Cerebellum (tissue), 4 donors: ENCODE measurements at places on chromosomes 11 and 22.

DNA sequence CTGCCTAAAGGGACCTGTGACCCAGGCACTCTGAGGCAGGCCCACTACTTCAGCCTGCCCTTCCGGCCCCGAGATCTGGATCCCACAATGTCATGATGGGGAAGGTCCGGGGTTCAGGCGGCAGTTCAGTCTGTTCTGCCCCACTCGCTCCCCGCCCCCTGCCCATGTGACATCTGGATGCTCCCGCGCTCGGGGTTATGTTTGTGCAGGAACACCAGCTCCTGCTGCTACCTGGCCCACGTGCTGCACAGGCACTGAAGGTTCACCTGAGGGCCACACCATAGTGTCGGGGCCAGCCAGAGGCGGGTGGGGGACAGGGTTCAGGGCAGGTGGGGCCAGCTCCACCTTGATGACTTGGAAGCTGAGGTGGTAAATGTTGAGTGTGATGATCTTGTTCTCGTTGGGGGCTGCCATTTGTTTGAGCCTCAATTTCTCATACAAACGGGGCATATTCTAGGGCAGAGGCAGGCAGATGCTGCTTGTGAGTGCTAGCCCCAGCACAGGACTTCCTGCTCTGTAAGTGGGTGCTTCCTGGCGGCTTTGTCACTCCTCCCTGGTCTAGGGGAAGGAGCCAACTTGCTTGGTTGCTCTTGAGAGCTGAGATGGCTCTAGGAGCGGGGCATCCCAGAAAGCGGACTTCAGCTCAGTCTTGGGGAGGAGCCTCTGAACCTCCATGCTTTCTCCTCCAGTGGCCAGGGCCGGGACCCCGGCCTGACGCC is 4.4 kb upstream of the SIPA1 start:
- DNase-seq, result no peak

DNA sequence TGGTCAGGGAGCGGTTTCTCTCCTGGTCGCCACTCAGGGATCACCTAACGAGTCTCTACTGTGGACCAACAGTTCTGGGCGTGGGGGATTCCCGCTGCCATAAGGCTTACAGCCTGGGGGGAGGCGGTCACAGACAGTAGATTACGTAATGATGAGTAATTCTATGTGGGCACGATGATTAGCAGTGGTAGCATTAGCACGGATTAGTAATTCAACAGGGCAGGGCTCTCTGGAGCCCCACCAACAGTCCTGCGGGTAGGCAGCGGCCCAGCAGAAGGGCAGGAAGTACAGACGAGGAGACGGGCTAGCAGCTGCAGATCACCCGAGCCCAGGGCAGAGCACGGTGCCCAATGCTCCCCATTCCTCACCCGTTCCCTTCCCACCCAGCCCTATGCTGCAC is 3.6 kb downstream of the SHISAL1 start:
- DNase-seq, result no peak

DNA sequence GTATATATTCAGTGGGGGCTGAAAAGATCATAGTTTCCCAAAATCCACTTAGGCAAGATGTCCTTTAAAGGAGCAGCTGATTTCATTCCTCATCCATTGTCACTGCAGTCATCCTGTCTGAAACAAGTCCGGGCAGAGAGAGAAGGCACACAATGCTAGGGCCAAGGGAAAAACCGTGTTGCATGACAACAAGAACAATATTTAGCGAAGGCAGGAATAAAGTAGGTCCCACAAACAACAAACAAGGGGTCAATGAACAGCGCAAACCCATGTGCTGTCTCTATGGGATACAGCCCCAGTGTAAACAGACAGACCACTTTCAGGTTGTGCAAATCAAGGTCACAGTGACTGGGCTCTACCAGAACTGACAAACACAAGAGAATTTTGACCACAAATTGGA is 9.0 kb downstream of the PAMR1 start:
- no peak for DNase-seq

GRCh38 chr11:2781408-2782274 is 81.8 kb upstream of the KCNQ1OT1 start:
- no peak for DNase-seq

DNA sequence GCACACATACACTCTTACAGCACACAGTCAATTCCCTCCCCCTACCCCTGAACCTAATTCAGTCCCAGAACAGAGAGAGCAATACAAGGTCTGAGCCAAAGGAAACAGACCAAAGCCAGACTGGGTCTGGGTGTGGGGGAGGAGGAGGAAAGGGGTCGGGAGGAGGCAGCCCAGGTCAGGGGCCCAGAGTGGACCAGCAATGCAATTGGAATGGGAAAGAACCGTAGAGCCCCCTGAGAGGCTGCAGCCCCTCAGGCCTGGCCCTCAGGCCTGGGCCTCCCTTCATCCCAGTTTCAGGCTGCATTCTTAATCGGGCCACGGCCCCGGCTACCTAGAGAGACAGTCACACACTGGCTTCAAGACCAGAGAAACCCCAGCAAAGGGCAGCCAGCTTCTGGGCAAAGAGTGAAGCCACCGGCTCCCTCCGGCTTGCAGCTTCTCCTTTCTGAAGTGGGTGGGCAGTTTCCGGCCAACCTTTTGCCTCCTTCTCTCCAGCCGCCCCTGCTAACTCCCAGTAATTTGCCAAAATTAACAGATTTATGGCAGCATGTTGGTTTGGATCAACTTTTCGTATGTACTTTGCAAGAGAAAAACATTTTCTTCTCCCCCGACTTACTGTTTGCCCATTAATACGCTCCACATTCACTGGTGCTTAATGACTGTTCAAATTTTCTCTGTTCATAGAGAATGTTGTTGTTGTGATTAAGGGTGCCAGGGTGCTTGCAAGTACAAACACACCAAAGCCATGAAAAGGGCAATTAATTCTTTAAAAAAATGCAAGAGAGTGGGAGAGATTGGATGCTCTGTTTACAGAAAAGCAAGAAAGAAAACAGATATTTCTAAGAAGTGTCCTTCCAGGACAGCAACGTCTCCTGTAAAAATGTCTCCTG is 488.3 kb downstream of the MN1 start:
- DNase-seq, result no peak

- no peak for DNase-seq
Measured at GRCh38 chr22:21677606-21678443, 12.0 kb downstream of the PPIL2 start.

DNA sequence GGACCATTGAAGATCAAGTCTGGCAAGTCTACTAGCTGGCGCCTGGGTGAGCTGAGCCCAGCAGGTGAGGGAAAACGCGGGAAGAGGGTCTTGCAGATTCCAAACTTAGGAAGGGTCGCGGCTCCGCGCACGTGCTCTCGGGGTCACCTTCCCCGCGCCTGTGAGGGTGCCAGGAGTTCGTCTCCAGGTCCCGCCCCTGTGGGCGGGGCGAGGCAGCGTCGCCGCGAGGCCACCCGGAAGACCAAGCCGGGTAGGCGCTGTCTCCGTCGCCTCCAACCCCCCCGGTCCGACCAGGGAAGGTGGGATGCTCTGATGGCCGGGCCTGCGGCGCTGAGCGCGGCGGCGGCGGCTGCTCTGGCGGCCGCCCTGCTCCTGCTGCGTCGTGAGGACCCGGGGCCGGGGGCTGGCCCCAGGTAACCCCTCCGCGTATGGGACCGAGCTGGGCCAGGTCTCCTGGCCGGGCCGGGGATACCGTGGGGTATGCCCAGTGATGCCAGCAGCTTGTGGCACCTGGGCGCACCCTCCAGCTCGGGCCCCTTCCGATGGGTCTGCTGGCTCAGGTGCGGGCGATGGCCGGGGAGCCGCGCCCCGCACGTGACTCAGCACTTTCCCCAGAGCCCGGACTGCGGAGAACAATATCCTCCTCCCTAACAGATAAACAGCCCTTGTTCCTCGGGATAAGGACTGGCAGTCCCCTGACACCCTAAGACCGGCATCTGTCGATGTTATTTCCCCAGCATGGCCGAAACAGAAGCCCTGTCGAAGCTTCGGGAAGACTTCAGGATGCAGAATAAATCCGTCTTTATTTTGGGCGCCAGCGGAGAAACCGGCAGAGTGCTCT is at the start of gene HTATIP2:
HTATIP2 (plus strand) TSS at position 215 of the 841 bp plus-strand sequence; CDS start at position 739, 524 bp downstream.
- peak; percentile 62 for DNase-seq

- no peak for DNase-seq
Measured at GRCh38 chr11:63802637-63803414, 10.4 kb upstream of the SPINDOC start.

- DNase-seq, result no peak
Measured at GRCh38 chr11:2776351-2777061, 76.7 kb upstream of the KCNQ1OT1 start.

DNA sequence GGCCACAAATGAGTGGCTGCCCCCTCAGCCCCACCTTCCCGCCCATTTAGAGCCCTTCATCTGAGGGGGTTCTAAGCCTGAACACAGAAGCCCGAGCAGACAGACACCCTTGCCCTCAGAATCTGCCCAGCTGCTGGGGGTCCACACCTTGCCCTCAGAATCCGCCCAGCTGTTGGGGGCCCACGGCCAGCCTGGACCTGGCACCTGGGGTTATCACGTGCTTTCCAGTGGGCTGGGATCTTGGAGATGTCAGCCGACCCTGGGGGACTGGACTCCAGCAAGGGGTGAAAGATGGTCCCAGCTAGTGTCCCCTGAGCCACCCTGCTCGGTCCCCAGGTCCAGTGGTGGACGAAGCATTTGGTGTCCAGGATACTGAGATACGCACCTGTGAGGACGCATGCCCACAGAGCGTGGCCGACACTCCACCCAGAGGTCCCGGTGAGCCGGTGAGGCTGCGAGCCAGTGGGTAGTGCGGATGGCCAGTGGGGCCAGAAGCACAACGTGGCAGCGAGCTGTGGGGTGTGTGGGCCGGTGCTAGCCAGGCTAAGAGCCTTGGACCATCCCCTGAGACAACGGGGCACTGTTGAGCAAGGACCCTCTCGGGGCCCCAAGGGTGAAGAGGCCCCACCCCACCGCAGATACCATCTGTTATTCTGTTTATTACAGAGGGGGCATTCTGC is 3.1 kb upstream of the CTSD start:
- no peak for DNase-seq

DNA sequence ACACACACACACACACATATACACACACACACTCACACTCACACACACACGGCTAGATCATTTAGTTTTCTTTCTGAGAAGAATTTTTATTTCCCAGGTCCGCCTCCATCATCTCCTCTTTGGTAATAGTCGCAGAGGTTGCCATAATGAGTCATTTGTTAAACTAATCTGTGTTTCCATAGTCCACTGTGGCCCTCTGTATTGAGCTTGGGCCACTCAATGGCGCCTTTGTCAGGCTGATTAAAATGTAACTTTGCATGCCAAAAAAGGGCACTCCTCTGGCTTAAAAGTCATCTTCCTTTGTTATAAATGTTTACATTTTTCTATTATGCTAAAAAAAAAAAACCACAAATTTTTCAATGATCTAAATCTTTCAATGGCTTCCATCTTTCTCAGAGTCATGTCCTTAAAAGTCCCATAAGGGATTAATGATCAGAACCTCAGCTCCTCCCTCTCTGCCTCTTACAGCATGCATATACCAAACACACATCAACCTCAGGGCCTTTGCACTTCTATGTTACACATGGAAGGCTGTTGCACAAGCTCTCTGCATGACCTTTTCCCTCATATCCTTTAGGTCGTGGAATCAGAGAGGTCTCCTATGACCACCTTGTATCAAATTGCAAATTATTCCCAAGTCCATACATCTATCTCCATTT is 35.3 kb downstream of the EHF start:
- DNase-seq, result no peak

DNA sequence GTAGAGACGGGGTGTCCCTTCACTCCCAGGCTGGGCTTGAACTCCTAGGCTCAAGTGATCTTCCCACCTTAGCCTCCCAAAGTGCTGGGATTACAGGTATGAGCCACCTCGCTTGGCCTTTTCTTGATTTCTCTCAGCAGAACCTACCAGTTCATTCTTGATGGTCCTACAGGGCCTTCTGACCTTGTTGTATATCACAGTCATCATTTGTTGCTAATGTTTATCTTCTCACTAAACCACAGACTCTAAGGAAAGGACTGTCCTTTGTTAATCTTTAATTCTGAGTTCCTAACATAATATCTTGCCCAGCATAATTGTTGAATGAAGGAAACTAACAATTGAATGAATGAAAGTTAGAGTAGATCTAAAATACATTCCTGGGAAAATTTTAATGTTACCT is 22.0 kb upstream of the ZC3H12C start:
- DNase-seq, result no peak

GRCh38 chr11:71563406-71563805 is 2.0 kb upstream of the KRTAP5-10 start:
- no peak for DNase-seq

DNA sequence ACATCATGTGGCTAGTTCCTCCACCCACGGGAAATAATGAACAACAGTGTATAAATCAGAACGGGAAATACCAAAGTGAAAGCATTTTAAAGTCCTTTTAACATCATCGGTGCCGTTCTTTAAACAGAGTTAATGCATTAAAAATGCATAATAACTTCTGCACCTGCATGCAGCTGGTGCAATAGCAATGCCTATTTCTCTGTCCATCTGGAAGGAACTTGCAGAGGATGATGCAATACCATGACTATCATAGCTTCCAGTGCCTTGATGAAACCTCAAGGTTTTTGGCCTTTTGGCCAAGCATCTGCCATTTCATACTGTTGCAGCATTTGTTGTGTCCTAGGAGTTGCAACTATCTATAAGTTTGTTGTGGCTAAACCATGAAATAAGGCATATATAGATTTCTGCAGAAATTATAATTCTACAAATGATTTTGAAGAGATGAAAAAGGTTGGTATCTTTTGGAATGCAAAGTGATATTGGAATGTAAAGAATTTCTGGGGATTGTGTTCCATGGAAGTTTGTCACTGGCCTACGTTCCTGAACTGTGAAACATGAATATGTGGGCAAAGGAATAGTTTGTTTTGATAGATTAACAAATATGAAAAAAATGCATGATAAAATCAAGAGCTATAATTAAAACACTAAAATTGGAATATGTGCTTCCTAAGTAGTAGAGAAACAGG is 9.8 kb upstream of the EIF3F start:
- no peak for DNase-seq
